ENCODE measurements at places on chromosomes 13 and 19.

GRCh38 chr13:97780486-97780885 lies 173.0 kb upstream of the IPO5 start:
- DNase-seq, result no peak

- DNase-seq, result peak; percentile 90
Measured at GRCh38 chr19:58559275-58560006, 1.0 kb upstream of the UBE2M start.

GRCh38 chr13:44292545-44292944 lies 81.1 kb upstream of the SERP2 start:
- DNase-seq, result no peak

DNA sequence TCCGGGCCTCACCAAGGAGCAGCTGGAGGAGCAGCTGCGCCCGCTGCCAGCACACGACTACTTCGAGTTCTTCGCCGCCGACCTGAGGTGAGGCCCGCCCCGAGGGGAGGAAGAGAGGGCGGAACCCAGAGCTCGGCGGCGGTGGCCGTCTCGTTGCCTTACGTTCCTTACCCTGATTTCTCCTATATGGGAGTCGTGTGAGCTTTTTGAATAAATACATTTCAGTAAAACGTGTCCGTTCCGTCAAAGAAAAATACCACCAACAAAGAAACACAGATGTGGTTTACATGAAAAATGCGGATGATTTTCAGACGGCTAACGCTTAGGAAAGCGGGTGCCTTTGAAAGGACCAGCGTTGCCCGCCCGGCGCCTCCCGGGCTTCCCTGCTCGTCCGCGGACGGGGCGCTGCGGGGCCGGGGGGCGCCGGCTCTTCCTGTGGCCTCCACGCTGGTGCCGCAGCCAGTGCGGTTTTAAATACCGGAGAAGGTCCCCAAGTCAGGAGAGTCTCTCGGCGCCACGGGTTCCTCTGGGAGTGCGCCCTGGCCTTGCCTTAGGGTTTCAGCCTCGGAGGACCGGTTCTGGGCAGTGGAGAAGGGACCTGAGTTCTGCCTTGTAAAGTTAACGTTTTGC lies 755 bp downstream of the UPF3A start:
- DNase-seq, result peak; percentile 61

DNA sequence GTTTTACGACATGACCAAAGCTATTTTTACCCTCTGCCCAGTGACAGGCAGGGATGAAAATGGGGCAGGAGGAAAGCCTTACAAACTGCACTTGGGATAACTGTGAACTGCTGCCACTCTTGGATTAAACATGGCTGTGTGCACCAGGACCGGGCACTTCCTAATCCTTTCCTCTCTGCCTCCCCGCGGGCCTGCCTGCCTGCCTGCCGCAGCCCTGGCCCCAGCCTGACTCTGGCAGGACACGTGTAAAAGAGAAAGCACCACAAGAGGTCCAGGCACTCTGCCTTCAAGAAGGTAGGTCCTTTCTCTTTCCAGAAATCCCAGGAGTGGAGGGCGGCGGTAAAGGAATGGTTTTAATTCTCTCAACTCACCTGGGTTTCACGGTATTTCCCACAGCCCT lies 4.8 kb downstream of the TSHZ3 start:
- DNase-seq, result no peak

Data from fibroblast of mammary gland (primary cell).